ENCODE measurements at places on chromosomes 3 and 15.
A peak's percentile ranks its signal among the peaks of the same experiment; 100 is the strongest.

GRCh38 chr3:101828691-101829436, 20.4 kb upstream of the NFKBIZ start:
- no peak for DNase-seq

- no peak for DNase-seq
Observed at GRCh38 chr3:127234778-127235177, 41.8 kb downstream of the PRR23E start.

- no peak for DNase-seq
Observed at GRCh38 chr3:79211586-79212359, 556.0 kb downstream of the ROBO1 start.

DNA sequence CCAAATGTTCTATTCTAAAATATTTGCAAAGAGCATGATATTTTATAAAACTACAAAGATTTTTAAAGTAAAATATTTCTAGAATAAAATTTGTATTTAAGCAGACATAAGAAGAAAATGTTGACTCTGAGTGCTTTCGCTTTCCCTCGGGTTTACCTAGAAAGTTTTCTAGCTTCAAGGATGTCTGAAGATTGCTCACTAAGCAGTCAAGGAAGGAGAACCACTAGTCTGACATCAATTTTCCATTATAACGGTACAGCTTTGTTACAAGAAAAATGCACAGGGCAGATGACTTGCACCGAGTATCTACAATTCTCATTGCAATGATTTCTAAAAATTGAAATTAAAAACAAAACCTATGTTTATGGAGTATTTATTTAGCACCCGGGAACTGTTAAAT, 14.2 kb downstream of the GPR15 start:
- DNase-seq: no peak

DNA sequence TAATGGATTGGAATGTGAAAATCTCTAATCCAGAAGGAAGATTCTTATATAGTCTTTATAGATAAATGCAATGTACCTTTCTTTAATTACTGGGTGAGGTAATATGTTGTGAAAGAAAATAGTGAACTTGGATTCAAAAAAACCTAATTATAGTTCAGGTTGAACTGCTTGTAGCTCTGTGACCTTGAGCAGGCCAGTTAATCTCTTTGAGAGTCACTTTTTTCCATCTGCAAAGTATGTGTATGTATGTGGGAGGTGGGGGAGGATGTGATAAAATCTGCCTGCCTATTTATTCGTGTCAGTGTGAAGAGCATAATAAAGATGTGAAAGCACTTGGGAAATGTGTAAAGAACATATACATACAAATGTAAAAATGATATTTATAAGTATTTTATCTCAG, 34.4 kb downstream of the GLCE start:
- no peak for DNase-seq

DNA sequence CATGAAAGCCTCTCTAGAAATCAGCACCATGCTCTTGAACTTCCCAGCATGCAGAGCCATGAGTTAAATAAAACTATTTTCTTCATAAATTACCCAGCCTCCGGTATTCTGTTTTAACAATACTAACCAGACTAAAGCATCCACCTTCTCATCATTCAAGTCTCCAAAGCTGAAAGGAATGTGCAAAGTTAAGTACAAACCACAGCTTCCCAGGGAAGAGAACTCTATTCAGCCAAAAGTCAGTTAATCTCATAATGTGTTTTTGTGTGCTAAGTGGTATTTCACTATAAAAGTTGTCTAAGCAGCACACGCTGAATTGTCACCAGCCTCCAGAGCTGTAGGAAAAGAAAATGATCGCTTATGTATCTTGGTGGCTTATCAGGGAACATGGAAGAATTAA, 135.5 kb upstream of the KCNH8 start:
- no peak for DNase-seq

DNA sequence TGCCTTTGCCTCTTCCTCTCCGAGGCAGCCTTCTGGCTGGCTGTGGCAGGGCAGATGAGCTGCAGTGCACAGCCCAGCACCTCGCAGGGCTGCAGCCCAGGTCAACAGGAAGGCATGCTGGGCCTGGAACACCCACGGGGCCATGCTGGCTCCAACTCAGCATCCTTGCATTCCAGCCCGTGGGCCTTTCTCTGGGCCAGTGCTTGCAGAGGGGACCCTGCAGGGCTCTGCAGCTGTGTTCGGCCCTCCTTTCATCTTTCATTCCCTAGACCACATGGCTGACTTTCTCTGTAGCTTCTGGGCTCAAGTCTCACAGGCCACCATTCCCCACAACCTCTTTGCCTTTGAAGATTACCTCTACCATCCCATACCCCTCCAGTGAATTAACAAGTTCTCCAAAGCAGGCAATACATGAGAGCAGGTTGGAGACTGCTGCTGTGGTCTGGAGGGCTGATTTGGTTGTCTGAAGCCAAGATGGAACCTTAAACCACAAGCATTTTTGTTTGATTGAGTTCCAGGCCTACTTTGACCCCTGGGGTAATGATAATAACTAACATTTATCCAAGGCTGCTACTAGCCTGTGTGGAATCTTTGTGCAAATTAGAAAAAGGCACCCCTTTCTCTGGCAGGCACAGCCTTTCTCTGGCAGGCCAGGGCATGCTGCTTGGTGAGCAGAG, 5.9 kb downstream of the FAM131A start:
- DNase-seq: no peak

GRCh38 chr15:81146006-81146405, 11.9 kb downstream of the CFAP161 start:
- DNase-seq: no peak

DNA sequence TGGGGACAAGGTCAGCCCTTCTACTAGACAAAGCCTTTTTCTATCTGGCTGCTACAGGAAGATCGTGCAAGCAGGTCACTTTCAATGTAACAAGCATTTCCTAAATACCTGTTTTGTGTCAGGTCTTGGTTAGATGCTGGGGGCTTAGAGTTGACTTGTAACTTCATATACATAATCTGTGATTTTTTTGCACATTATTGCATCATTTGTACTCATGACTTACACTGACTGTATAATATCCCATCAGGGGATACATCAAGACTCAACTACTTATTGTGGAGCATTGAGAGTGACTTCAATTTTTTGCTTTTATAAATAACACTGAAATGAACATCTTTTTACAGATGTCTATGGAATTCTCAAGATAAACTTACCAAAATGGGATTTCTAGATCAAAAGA, 68.9 kb downstream of the ABTB1 start:
- DNase-seq: no peak

GRCh38 chr15:63041974-63042876, at the start of gene TPM1:
TSS of gene TPM1 (plus strand) at chr15:63042747. CDS start at chr15:63042830, 83 bp downstream.
- peak; percentile 94 for DNase-seq

DNA sequence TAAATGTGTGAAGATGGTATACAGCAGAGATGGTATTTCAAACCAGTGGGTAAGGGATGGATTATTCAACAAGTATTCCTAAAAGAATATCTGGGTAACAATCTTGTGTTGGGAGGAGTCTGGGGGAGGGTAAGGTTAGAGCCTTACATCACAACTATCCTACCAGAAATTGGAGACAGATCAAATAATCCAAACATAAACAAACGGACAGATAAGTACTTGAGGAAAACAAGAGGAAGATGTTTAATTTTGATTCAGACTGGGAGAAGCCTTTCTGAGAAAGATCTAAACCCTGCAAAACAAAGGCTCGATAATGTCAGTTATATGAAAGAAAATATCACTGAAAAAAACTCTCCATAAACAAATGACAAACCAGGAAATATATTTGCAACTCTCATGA, 77.9 kb downstream of the SLC9A9 start:
- DNase-seq: no peak

DNA sequence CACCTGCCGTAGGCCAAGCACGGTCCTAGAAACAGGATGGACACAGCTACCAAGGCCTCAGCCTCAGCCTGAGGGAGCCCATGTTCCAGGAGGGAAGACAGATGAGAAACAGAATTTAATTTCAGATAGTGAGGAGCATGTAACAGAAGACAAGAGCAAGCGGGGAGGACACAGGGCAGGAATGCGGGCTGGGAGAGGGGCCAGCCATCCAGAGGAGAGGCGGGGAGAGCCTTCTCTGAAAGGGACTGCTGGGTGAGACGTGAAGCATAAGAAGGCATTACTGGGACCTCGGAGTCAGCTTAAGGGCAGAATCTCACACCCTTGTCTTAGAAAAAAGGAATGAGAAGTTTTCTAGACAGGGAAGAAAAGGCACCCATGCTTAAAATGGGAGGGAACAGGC, 271.7 kb upstream of the NSMCE3 start:
- DNase-seq: no peak

- DNase-seq: no peak
Observed at GRCh38 chr3:171219258-171219657, 192.7 kb upstream of the SLC2A2 start.

DNA sequence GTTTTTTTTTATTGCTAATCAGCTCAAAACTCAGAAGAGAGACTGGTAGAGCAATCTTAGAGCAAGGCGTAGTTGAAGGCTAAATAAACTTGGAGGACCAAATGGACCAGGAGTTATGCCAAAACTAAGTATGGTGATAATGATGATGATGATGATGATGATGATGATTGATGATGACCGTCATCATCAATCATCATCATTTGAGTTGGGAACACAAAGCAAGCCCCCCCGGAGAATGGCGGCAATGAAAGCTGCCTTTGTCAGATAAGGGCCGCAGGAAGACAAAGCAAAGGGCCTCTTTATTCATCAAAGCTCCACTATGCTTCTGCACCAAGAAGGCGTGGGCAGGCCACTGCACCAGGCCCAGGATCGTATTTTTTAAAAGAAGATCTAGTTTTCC, 82.1 kb upstream of the RAD18 start:
- no peak for DNase-seq

DNA sequence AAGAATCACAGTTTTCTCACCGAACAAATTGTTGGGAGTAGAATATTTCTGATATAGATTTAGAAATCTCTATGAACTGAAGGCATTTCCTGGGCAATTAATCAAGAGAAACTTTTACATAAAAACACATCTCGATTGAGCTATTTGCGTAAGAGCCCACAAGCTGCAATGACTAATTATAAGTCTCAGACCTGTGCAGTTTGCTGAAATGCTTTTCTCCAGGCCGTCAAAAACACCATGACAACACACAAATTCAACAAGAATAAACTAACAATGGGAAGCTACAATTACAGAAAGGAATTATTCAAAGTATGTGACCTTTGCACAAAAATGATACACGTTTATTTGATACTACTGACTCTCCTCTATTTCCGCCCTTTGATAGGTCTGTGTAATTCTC, 481.2 kb upstream of the WNT5A start:
- DNase-seq: no peak

GRCh38 chr3:184325715-184326369, 11.4 kb downstream of the EIF4G1 start:
- no peak for DNase-seq

DNA sequence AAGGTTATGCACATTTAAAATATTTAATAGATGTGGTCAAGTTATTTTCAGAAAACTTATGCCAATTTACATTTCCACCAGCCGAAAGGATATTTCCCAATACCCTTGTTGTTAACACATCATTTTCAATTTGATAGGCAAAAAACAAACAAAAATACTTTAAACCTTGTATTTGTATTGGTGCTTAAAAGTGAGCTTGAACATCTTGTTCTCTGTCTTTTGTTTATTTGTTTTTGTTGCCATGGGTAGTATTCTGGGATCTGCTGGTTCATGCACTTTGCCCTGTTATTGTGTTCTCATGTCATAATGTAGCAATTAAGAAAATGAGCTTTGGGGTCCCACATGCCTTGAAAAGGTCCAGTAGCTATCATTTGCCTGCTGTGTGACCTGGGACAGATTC, 191.4 kb downstream of the LRTM1 start:
- DNase-seq: no peak

DNA sequence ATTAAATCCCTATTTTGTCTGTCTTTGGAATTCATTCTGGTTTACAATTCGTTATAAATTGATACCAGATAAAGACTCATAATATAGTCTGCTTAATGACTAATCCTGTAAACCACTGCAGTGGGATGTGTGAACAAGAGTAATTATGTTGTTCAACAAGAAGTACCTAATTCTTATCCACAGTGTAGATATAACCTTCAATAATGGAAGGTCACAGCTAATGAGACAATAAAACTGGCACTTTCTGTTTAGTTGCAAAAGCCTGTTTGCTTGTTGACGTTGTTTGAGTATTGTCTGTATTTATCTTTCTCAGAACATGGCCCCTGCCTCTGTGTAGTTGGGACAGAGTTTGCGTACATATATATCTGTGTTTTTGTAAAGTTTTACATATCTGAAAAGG, 26.7 kb downstream of the PIAS1 start:
- no peak for DNase-seq

DNA sequence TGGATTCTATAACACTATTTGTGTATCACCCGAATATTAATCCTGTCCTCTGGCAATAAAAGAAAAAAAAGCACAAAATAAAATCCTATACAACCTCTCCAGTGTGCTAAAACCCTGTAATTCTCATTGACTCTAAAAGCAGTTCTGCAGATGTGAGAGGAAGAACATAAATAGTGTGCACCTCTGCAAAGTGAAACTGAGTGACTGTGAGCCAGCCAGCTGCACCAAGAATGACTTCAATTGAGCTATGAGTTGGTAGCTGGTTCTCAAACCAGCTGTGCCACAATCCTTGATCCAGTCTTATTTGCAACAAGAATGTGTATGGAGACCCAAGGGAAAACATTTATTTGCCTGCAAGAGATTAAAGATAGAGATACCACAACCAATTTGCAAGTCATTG, 31.2 kb upstream of the COL8A1 start:
- no peak for DNase-seq

DNA sequence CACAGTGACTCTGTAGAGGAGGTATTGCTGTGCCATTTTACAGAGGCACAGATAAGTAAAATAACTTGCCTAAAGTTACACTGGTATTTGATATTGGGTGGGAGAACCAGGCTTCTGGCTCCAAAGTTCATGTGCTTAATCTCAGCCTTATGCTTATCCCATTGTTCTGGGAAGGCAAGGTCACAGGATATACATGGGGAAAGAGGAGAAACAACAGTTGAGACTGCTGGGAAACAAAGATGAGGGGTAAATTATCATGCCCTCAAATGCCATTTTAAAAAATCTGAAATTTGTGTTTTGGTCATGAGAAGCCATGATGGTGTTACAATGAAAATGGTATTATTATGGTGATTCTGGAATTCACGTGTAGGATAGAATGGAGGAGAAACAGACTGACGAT, 54.4 kb downstream of the EOMES start:
- no peak for DNase-seq
